ENCODE measurements at places on chromosomes 6 and 20. TPM values are rescaled to one million over a fixed set of nuclear protein-coding genes. Genes with fewer than 3 reads are reported as not detected.
A peak's percentile ranks its signal among the peaks of the same experiment; 100 is the strongest.

The TMEM217 gene
- 0.73 TPM for polyA plus RNA-seq

The PBOV1 gene
- not detected for polyA plus RNA-seq

DNA sequence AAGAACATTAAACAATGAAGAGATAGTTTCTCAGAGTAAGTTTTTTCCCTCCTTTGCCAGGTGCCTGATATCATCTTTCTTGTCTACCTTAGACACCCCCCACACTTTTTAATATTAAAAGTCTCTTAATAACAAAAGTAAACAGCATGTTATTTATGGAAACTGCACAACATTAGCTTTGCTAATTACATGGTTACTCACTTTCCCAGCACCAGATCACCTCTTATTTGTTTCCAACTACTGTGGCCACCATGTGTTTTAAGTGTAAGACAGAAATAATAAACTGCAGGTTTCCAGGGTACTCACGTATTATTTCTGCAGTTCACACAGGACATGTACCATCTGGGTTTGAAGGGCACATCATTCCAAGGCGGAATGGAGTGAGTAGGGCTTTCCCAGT is 125.0 kb downstream of the TRMT11 start:
- H3K4me3 ChIP-seq, result no peak overlapping the region
- H3K36me3 ChIP-seq, result no peaks in the 10 kb centered on the region
- H3K27me3 ChIP-seq, result no peaks in the 10 kb centered on the region
- no peak overlapping the region for H3K27ac ChIP-seq

- no peaks in the 10 kb centered on the region for H3K4me1 ChIP-seq
- DNase-seq, result no peak
- H3K36me3 ChIP-seq, result no peaks in the 10 kb centered on the region
- H3K27me3 ChIP-seq, result no peaks in the 10 kb centered on the region
- no peak overlapping the region for H3K27ac ChIP-seq
- H3K4me3 ChIP-seq, result no peak overlapping the region
These were observed 22.9 kb downstream of the CNKSR3 start for GRCh38 chr6:154487367-154488247.

The FRK gene
- 1.4 TPM for polyA plus RNA-seq

The BPIFB1 gene
- polyA plus RNA-seq, result 0.04 TPM

The MROH8 gene
- polyA plus RNA-seq, result 1.4 TPM

- H3K4me1 ChIP-seq, result peaks cover 3% of the 10 kb centered on the region
- H3K36me3 ChIP-seq, result no peaks in the 10 kb centered on the region
- H3K27ac ChIP-seq, result no peak overlapping the region
- no peak overlapping the region for H3K4me3 ChIP-seq
- no peaks in the 10 kb centered on the region for H3K27me3 ChIP-seq
- DNase-seq, result no peak
These were observed 221.5 kb downstream of the MYLK4 start for GRCh38 chr6:2529211-2529719.

GRCh38 chr6:137913996-137914529 is 47.0 kb downstream of the TNFAIP3 start:
- H3K27me3 ChIP-seq, result no peaks in the 10 kb centered on the region
- H3K4me3 ChIP-seq, result no peak overlapping the region
- H3K36me3 ChIP-seq, result no peaks in the 10 kb centered on the region

GRCh38 chr6:167826896-167827582 is at the start of gene AFDN:
Gene AFDN, plus strand, starts transcription at chr6:167826911. Its CDS starts 222 bp downstream, at chr6:167827133.
- H3K4me3 ChIP-seq, result peak within 1 kb of the TSS; percentile 72
- H3K4me1 ChIP-seq, result peaks cover 38% of the 10 kb centered on the region
- no peaks in the 10 kb centered on the region for H3K27me3 ChIP-seq
- peak within 1 kb of the TSS; percentile 62 for H3K27ac ChIP-seq
- peak; percentile 68 for DNase-seq

GRCh38 chr6:131490441-131490840 is 82.6 kb upstream of the ARG1 start:
- no peaks in the 10 kb centered on the region for H3K4me1 ChIP-seq
- no peaks in the 10 kb centered on the region for H3K27me3 ChIP-seq
- H3K36me3 ChIP-seq, result no peaks in the 10 kb centered on the region
- no peak overlapping the region for H3K27ac ChIP-seq

GRCh38 chr6:130677312-130677711 is 149.9 kb upstream of the SMLR1 start:
- no peaks in the 10 kb centered on the region for H3K4me1 ChIP-seq
- no peaks in the 10 kb centered on the region for H3K27me3 ChIP-seq
- no peak overlapping the region for H3K27ac ChIP-seq

DNA sequence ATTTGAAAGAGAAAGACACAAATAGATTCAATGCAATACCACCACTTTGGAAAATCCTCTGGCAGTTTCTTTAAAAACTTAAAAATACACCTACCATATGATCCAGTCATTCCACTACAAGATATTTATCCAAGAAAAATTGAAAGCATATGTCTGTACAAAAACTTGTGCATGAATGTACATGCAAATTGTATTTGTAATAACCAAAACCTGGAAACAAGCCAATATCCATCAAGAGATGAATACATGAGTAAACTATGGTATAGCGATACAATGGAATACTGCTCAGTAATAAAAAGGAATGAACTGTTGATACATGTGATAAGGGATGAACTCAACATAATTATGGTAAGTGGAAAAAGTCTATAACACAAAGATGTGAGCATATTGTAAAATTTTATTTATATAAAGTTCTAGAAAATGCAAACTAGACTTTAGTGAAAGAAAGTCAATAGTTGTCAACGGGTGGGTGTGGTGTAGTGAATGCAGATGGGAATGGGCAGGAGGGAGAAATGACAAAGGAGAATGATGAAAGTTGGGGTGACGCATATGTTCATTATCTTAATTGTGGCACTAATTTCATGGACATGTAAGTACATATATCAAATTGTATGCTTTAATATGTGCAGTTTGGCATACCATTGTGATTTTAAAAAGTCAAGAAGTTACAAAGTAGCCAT is 347.5 kb downstream of the SAMD5 start:
- H3K4me3 ChIP-seq, result no peak overlapping the region
- DNase-seq, result no peak
- H3K36me3 ChIP-seq, result no peaks in the 10 kb centered on the region
- no peaks in the 10 kb centered on the region for H3K27me3 ChIP-seq
- H3K27ac ChIP-seq, result no peak overlapping the region
- no peaks in the 10 kb centered on the region for H3K4me1 ChIP-seq

GRCh38 chr20:14142171-14142570 is 146.9 kb downstream of the MACROD2 start:
- no peak overlapping the region for H3K27ac ChIP-seq
- no peaks in the 10 kb centered on the region for H3K4me1 ChIP-seq
- no peaks in the 10 kb centered on the region for H3K27me3 ChIP-seq

The PI3 gene
- not detected for polyA plus RNA-seq

The C6orf89 gene
- 34.0 TPM for polyA plus RNA-seq

DNA sequence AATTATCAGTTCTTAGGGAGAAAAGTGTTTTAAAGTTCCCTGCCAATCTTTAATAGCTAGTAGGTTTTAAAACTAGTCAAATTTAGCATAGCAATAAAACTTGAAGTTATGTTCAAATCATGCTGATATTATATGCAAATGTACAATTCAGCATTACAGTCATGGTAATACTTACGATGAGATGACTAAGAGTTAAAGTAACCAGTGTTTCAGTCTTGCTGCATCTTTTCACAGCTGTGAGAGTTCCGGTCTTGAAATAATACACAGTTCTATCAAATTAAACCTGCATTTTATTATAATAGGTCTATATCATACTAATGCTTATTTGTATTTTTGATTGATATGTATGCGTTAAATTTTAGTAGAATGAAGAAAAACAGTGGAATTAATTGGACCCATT is 26.1 kb downstream of the POPDC3 start:
- H3K36me3 ChIP-seq, result peaks cover 13% of the 10 kb centered on the region
- DNase-seq, result no peak
- H3K4me3 ChIP-seq, result no peak overlapping the region
- H3K27ac ChIP-seq, result no peak overlapping the region

DNA sequence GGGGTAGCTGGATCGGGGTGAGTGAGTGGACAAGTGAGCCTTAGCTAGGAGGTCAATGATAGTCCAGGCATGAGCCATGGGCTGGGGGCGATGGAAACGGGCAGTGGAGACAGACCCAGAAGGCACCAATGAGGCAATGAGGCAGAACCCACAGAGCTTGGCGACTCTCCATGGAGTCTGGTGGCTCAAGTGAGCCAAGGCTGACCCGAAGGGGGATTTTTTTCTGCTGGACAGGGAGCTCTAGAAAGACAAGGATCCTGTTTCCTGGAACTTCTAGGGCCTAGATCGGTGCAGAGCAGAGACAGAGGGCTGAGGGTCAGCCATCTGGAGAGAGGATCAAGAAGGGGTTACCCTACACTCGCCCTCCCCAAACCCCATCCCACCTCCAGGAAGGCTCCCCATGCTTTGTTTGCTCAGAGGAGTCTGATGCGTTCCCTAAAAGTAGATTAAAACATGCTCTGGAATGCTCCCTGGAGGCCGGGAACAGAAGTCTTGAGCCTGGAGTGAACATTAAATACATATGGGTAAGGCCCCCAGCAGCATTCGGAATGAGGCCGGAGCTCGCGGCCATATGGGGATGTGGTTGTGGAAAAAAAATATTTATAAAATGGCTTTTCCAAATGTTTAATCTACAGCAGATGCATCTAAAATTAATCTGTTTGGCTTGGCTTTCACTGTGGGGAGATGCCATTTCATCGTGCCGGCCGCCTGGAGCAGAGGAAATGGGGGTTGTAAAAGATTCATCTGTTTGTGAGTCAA is 237.8 kb upstream of the PMEPA1 start:
- no peaks in the 10 kb centered on the region for H3K27me3 ChIP-seq
- no peak overlapping the region for H3K4me3 ChIP-seq
- peak; percentile 46 for DNase-seq

GRCh38 chr6:167872538-167873210 is 46.0 kb downstream of the AFDN start:
- peaks cover 14% of the 10 kb centered on the region for H3K36me3 ChIP-seq
- DNase-seq, result no peak
- H3K4me3 ChIP-seq, result no peak overlapping the region
- no peaks in the 10 kb centered on the region for H3K4me1 ChIP-seq

- H3K27ac ChIP-seq, result no peak overlapping the region
- no peaks in the 10 kb centered on the region for H3K36me3 ChIP-seq
- no peak for DNase-seq
- H3K4me3 ChIP-seq, result no peak overlapping the region
- no peaks in the 10 kb centered on the region for H3K27me3 ChIP-seq
These were observed 112.5 kb downstream of the WDR27 start for GRCh38 chr6:169589293-169589692.

The CAP2 gene
- polyA plus RNA-seq, result 61.3 TPM

Data from heart left ventricle (tissue), 16 donors.